Activated T-helper 1 cell treated with anti-CD3 and anti-CD28 coated beads, Interleukin-2, amount 50 U/mL, for 16 hours (primary cell): ENCODE measurements at places on chromosomes 12 and 14.

DNA sequence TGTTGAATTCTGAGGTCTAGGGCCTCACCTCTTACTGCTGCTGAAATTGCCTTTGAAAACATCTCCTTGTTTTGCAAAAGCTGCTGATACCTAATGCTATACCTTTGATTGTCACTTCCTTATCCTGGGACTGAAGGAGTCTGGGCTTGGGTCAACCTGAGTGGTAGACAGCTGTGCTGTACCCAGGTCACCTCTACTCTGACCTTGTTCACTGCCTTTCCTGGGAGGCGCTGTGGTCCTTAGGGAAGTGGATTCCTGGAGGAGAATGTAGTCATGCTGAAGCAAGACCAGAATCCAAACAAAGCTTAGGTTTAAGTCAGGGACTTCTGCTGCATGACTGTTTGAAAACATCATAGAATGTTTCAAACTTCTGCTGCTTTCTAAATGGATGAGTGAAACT lies 191.4 kb downstream of the SNAPC1 start:
- no peak for DNase-seq

DNA sequence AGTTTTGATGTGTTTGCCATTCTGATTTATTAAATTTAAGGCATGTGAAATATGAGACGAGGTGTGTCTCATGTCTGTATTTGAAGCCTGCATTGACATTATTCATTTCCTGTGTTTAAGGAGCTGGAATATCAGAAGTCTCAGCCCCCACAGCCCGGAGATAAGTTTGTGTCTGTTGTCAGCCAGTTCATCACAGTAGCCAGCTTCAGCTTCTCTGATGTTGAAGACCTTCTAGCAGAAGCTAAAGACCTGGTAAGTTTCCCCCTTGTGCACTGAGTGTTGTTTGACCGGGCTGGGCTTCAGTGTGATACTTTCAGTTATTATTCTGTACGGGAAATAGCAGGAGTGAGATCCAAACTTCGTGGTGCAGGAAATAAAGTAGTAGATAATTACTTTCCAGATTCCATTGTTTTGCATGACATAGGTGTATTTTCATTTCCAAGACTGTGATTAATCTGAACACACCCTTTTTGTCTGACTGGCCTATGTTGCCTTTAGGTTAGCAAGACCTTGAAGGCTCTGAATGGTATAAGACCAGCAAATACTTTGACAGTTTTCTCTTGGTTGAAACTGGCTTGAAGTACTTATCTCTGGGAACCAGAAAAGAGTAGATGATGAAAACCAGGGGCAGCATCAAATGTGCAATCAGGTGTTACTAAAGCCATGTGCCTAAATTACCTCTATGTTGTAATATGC lies 101.5 kb downstream of the GPR135 start:
- no peak for DNase-seq

- no peak for DNase-seq
Measured at GRCh38 chr12:125169870-125170269, 104.6 kb downstream of the AACS start.

GRCh38 chr12:77795699-77796098 lies 35.0 kb upstream of the NAV3 start:
- no peak for DNase-seq

GRCh38 chr12:30880061-30880460 lies 46.5 kb upstream of the TSPAN11 start:
- no peak for DNase-seq

- DNase-seq = no peak
Measured at GRCh38 chr12:117671734-117672133, 297.1 kb downstream of the KSR2 start.

DNA sequence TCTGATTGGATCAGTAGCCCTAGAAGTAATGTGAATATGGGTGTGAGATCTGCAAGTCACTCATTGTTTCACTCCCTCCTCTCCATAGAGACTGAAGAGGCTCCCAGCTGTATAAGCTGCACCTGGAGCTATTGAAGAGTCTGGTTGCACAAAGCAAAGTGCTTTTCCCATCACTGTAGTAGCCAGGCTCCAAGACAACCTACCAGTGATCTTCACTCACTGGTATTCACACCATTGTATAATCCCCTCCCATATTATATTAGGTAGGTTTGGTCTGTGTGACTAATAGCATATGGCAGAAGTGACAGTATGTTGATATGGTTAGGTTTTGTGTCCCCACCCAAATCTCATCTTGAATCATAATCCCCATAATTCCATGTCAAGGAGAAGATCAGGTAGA lies 64.4 kb downstream of the ZFC3H1 start:
- DNase-seq = no peak

DNA sequence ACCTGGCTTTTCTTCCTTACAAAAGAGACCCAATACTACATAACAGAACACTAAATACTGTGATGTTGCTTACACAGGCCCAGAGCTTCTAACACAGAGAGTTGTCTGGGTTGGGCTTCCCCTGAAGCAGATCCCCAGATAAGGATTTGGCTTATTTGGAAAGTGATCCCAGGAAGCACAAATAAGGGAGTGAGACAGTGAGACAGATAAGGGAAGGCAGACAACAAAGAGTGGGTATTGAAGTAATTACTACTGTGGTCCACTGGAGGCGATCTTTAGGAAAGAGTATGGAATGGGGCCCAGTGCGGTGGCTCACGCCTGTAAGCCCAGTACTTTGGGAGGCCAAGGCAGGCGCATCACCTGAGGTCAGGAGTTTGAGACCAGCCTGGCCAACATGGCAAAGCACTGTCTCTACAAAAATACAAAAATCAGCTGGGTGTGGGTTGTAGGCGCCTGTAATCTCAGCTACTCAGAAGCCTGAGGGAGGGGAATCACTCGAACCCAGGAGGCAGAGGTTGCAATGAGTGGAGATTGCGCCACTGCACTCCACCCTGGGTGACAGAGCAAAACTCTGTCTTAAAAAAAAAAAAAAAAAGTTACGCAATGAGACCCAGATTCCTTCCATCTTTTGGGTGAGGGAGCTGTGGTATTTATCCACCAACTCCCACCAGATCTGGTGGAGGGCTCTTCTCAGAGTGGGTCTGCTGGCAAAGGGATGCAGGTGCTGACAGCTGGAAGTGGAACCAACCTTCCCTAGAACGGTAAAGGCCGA lies 10.2 kb upstream of the C12orf43 start:
- DNase-seq = no peak

DNA sequence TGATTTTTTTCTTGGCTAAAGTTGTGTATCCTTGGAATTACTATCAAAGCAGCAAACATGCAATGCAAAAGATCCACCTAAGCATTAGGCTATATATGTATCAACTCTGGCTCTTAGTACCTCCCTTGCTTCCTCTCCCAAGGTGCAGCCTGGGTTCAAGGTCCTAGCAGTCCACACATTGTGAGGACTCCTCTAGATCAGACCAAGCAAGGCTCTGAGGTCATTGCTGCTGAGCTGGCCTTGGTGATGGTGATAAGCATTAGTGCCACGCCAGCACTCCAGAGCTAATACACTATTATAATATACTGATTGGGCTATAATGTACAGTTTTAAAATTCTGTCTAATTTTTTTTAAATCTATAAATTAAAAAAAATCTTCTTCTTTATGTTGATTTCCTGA lies 196.9 kb upstream of the BTG1 start:
- no peak for DNase-seq

- no peak for DNase-seq
Measured at GRCh38 chr12:88419794-88420193, 160.5 kb downstream of the KITLG start.

- DNase-seq = no peak
Measured at GRCh38 chr14:64407329-64407728, 19.2 kb downstream of the MTHFD1 start.

GRCh38 chr12:93005928-93006392 lies 76.9 kb upstream of the EEA1 start:
- no peak for DNase-seq

GRCh38 chr12:81758421-81759189 lies 545 bp downstream of the PPFIA2 start:
- DNase-seq = no peak

DNA sequence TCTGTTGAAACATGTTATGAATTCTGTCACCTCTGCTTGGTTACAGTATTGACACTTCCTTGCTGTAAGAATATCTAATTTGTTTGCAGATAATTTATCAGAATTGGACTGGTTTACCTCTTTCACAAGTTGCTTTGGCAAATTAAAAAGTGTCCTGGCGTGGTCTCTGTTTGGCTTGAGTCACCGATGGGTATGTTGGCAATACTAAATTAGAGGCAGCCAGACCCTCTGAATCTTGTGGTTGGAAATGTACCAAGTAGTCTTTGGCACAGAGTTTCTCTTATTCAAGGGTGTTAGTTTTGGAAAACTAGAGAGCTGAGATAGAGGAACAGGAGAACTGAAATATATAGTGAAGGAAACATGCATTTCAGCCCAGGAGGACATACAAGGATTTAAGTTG lies 521.1 kb upstream of the MGAT4C start:
- no peak for DNase-seq

- no peak for DNase-seq
Measured at GRCh38 chr14:68692216-68692615, 100.7 kb downstream of the ZFP36L1 start.

GRCh38 chr14:36716614-36717184 lies 55.0 kb downstream of the PAX9 start:
- DNase-seq = no peak

GRCh38 chr14:25371068-25371467 lies 321.1 kb upstream of the STXBP6 start:
- DNase-seq = no peak

- DNase-seq = no peak
Measured at GRCh38 chr12:79071498-79071897, 206.9 kb downstream of the SYT1 start.

GRCh38 chr14:31834616-31835015 lies 242.5 kb upstream of the ARHGAP5 start:
- no peak for DNase-seq

DNA sequence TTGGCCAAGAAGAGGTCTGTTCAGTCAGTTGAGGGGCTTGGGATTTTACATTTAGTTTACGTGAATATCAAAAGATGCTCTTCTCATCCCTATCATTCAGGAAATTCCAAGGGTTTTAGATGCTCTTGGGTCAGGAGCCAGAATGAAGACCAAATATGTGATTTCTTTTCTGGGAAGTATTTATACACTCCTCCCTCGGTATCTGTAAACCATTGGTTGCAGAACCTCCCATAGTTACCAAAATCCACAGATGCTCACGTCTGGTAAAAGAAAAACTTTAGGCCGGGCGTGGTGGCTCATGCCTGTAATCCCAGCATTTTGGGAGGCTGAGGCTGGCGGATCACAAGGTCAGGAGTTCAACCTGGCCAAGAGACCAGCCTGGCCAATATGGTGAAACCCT lies 75.9 kb downstream of the TNFAIP2 start:
- no peak for DNase-seq

GRCh38 chr14:67919259-67920032 lies 99.9 kb downstream of the RAD51B start:
- DNase-seq = no peak

DNA sequence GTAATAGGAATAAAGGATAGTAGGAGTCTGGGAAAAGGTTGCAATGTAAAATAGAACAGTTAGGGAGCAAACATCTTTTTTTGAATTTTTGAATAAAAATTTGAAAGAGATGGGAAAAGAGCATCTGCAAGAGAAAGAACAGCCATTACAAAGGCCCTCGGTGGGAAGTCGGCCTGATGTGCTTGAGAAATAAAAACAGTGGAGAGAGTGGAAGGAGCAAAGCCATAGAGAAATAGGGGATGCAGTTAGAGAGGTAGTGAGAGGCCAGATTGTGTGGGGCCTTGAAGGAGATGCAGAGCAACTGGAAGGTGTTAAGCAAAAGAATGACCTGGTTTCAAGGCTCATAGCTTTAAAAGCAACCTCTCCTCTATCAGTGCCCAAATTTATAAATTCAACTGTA lies 409.8 kb downstream of the RERGL start:
- no peak for DNase-seq

DNA sequence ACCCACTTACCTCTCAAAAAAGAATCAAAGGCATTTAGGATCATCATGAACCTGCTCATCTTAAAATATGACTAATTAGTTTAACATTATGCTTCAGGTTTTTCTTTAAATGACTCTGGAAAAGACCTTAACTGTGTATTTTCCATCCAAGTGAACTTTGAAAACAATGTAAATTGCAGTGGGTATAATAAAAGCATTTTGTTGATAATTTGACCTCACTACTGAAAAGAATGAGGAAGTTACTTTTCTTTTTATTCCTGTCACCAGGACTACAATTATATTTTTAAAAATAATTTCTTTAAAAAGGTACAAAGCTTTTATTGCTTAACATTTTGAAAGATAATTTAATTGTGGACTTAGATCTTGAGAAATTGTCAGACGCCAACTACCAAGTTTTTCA lies 249.9 kb downstream of the ALX1 start:
- no peak for DNase-seq

DNA sequence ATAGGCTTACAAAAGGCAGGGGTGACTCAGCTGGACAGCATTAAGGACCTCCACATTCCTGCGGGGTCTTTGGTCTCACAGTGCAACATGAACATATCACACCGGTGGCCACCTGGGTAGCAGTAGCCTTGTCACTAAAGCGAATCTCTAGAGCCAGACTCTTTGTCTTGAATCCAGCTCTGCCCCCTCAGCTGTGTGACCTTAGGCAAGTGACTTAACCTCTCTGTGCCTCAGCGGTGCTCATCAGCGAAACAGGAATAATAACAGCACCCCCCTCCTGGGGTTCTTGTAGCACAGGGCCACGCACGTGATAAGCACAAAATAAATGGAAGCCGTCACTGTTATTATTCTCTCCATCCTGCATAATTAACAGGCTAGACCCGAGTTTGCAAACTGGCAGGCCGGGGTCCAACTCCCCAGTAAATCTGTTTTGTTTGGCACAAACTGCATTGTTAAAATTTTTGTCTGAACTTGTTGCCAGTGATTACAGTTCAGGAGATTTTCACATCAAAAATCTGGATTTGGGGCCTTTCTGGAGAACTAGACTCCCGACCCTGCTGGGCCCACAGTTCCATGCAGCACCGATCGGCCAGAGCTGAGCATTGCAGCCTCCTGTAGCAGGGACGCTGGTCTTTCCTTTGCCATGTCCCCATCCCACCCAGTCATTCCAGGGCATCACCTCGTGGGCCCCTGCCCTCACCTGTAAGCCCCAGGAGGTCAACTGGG lies 174.8 kb downstream of the PHETA1 start:
- no peak for DNase-seq

GRCh38 chr12:109497675-109498074 lies 20.2 kb downstream of the UBE3B start:
- no peak for DNase-seq
